ENCODE measurements at places on chromosomes 16 and 17.

DNA sequence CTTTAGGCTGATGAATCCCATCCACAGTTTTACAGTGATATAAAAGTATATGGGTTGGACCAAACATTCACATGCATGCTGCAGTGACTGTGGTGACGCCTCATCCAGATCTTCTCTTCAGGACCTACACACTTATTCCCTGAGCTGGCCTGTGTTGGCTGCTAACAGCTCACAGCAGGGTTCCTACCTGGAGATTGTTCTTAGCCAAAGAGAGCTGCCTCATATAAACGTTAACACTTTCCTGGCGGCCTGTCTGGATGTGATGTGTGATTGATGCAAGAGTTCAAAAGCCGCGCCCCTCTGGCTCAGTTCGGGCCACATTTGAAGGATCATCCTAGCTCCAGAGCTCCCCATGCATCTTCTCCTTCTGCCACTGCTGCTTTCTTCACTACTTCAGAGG is 93.0 kb upstream of the NETO2 start:
- no peak for DNase-seq
- H3K27me3 ChIP-seq: no peaks in the 10 kb centered on the region
- H3K4me3 ChIP-seq: no peak overlapping the region
- H3K4me1 ChIP-seq: no peaks in the 10 kb centered on the region
- H3K27ac ChIP-seq: no peak overlapping the region

DNA sequence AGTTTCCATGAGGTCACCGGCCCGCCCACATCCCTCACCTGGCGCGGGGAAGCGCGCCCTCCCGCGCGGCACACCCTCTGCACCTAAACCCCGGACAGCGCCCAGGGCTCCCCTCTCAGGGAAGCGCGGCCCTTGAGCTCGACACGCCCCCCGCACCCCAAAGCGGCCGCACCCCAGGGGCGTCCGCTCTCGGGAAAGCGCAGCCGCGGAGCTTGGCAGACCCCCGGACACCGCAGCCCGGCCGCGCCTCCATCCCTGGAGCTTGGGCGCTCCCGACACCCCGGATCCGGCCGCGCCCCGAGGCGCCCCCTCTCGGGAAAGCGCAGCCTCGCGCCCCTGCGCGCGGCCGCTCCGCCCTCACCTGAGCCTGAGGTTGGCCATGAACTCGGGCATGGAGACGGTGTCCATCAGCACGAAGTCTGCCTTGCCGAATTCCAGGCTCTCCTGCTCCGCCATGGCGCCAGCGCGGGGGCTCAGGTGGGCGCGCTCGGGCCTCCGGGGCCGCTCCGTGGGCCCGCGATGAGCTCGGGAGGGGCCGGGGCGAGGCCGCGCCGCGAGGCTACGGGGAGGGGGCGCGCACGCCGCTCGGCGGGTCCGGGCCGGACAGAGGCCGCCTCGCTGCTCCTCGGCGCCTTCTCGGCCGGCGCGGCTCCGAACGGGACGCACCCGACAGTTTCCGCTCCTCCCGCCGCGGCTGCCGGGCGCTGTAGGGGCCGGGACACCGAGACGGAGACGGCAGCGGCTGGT is at the start of gene MYO1D:
Gene MYO1D, minus strand, starts transcription at position 708 of the 747 bp plus-strand sequence. Its CDS starts 252 bp downstream, at position 456.
- H3K36me3 ChIP-seq: no peaks in the 10 kb centered on the region
- H3K4me1 ChIP-seq: peaks cover 25% of the 10 kb centered on the region
- peak within 1 kb of the TSS; percentile 80 for H3K4me3 ChIP-seq
- H3K27ac ChIP-seq: peak within 1 kb of the TSS; percentile 80
- no peaks in the 10 kb centered on the region for H3K27me3 ChIP-seq

DNA sequence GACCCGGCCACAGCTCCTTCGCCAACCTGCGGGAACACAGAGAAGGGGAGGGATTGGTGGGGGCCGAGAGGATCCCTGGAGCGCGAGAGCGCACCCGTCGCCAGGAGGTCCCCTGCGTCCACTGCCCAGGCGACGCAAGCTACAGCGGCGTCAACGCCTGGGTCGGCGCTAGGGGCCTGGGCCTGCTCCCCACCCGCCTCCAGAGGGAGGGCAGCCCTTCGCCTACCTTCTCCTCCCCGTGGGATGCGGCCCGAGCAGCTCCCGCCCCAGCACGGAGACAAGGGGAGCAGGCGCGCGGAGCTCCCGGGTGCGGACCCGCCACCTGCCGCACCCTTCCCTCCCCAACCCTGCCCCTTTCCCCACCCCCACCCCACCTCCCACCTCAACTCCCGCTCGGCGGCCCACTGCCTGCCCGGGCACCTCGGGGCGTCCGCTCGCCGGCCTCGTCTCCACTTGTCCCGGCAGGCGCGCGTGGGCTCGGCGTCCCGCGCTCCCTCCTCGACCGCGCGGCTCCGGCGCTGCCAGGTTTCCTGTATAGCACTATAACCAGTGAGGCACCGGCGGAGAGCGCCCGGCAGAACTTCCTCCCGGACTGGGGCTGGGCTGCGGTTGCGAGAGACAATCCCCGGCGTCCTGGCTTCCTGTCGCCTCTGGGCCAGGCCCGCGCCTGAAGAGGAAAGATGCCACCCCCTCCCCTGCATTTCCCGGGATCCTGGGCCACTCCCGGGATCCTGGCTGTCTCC is 119.1 kb upstream of the SMURF2 start:
- peaks cover 43% of the 10 kb centered on the region for H3K4me1 ChIP-seq
- peak overlapping the region; percentile 72 for H3K4me3 ChIP-seq
- peaks cover 24% of the 10 kb centered on the region for H3K27me3 ChIP-seq
- peaks cover 26% of the 10 kb centered on the region for H3K36me3 ChIP-seq
- no peak overlapping the region for H3K27ac ChIP-seq

GRCh38 chr17:59810894-59811153 is 81.9 kb downstream of the TUBD1 start:
- H3K4me3 ChIP-seq: no peak overlapping the region
- no peak for DNase-seq
- no peak overlapping the region for H3K27ac ChIP-seq
- H3K4me1 ChIP-seq: peaks cover 25% of the 10 kb centered on the region
- peaks cover 61% of the 10 kb centered on the region for H3K36me3 ChIP-seq
- H3K27me3 ChIP-seq: no peaks in the 10 kb centered on the region

DNA sequence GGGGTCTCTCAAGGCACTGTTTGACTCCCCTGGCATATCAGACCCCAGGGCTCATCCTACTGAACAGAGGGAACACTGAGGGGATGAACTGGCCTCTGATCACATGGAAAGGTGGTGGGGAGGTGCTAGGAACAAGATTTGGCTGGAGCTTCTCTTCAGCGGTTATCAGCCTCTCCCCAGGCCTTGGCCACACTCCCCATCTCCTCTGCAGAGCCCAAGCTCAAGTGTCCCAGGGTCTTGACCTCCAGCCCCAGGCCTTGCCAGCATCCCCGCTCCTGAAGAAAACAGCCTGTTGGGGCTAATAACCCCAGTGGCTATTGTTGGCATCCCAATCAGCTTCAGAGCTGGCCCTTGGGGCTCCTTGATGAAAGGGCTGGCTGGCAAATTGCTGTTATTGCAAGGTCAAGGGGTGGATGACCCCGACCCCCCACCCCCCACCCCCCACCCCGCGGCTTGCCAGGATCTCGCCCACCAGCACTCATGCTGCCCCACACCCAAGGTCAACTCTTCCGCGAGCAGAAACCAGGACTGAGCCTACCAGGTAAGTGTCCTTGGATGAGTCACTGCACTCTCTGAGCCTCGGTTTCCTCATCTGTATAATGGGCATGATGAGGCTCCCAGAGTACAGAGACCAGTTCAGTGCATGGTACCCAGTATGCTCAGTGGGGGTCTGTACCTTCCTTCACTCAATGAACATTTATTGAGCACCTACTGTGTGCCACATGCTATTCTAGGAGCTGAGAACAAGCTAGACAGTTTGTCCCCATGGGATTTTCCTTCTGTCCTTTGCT is 18.8 kb upstream of the FAM83G start:
- no peak overlapping the region for H3K4me3 ChIP-seq
- peaks cover 16% of the 10 kb centered on the region for H3K4me1 ChIP-seq
- no peaks in the 10 kb centered on the region for H3K27me3 ChIP-seq

DNA sequence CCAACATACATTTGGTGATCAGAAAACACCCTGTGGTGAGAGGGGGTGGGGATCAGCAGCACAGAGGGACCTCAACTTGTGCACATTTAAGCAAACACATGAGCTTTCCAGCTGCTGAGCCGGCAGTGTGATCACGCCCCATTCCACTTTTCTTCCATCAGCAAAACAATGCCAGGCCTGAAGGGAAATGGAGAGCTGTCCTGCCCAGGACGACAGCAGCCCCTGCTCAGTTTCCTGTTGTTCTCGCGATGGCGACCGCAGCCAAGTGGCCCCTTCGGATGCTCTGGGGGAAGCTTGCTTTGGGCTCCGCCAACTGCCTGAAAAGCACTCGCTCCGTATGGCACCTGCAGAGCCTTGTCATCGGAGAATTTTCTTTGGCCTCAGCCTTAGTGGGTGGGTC is 272.3 kb downstream of the FOXL1 start:
- no peak overlapping the region for H3K27ac ChIP-seq
- H3K36me3 ChIP-seq: no peaks in the 10 kb centered on the region
- no peaks in the 10 kb centered on the region for H3K4me1 ChIP-seq
- H3K4me3 ChIP-seq: no peak overlapping the region
- peaks cover 6% of the 10 kb centered on the region for H3K27me3 ChIP-seq
- DNase-seq: no peak

DNA sequence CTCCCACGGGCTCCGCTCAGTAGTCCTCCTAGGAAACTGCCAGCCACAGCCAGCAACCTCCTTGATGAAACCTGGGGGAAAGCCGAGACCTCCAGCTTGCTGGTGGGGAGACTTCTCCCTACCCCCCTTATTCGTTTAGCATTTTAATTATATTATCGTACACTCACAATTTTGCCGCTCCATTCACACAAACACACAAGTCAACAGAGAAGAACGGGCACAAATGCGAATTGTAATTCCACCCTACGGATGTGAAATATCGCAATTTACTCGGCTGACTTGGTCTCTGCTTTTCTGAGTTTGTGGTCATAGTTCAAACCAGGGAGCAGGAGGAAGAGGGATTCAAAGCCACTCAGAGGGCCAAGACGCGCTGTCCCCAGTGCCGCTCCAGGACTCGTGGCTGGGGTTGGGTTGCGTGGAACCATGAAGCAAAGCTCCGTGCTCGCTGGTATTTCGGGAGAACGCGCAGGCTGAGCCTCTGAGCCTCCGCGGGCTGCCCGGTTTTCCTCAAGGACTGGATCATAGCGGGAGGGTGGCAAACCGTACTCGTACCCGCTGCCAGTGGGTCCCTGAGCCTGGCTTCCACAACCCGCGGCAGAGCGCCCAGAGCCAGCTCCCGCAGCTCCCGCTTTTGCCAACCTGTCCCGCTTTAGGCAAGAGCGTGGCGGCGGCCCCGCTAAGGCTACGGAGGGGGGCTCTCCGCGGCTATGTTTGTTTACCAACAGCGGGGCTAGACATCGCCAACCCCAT is 2.0 kb downstream of the LHX1 start:
- peak overlapping the region; percentile 31 for H3K27ac ChIP-seq
- peaks cover 65% of the 10 kb centered on the region for H3K4me1 ChIP-seq
- peaks cover 91% of the 10 kb centered on the region for H3K27me3 ChIP-seq
- peak; percentile 47 for DNase-seq

DNA sequence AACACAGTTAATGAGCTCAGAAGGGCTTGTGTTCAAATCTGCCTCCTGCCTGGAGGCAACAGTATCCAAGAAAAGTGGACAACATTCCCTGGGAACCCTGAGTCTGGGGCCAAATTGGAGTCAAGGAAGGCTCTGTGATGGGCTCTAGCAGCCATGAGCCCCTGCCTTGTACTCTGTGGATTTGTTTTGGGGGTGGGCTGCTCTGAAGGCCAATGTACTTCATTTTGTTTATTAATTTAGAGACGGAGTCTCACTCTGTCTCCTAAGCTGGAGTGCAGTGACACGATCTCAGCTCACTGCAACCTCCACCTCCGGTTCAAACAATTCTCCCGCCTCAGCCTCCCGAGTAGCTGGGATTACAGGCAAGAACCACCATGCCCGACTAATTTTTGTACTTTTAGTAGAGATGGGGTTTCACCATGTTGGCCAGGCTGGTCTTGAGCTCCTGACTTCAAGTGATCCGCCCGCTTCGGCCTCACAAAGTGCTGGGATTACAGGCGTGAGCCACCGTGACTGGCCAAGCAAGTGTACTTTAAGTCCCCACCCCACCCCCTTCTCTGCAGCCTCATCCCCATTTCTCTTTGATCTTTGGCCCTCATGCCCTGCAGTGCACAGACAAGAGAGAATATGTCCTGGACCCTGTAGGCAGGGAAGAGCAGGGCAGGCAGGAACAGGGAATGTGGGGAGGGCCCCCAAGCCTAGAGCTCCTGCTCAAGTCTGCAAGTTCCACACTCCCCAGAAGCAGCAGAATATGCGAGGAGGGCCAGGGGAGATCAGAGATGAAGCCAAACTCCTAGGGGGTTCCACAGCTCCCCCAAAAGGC is 2.7 kb upstream of the GIP start:
- H3K27me3 ChIP-seq: peaks cover 59% of the 10 kb centered on the region
- no peaks in the 10 kb centered on the region for H3K36me3 ChIP-seq

- no peaks in the 10 kb centered on the region for H3K4me1 ChIP-seq
- H3K36me3 ChIP-seq: peaks cover 94% of the 10 kb centered on the region
- DNase-seq: no peak
- H3K27ac ChIP-seq: no peak overlapping the region
- no peak overlapping the region for H3K4me3 ChIP-seq
These were observed 13.2 kb downstream of the B3GNT9 start for GRCh38 chr16:67137605-67138004.

GRCh38 chr17:18156171-18156975 is 27.3 kb upstream of the ALKBH5 start:
- no peak overlapping the region for H3K4me3 ChIP-seq
- peaks cover 21% of the 10 kb centered on the region for H3K4me1 ChIP-seq
- H3K27me3 ChIP-seq: no peaks in the 10 kb centered on the region
- no peak for DNase-seq
- H3K36me3 ChIP-seq: no peaks in the 10 kb centered on the region

GRCh38 chr16:89410794-89411309 is 79.5 kb downstream of the ANKRD11 start:
- no peak for DNase-seq
- no peaks in the 10 kb centered on the region for H3K27me3 ChIP-seq
- peaks cover 86% of the 10 kb centered on the region for H3K4me1 ChIP-seq
- H3K4me3 ChIP-seq: peak overlapping the region; percentile 6
- peak overlapping the region; percentile 87 for H3K27ac ChIP-seq
- peaks cover 29% of the 10 kb centered on the region for H3K36me3 ChIP-seq

- peaks cover 11% of the 10 kb centered on the region for H3K27me3 ChIP-seq
- H3K36me3 ChIP-seq: no peaks in the 10 kb centered on the region
- H3K4me3 ChIP-seq: no peak overlapping the region
- H3K4me1 ChIP-seq: peaks cover 5% of the 10 kb centered on the region
- H3K27ac ChIP-seq: no peak overlapping the region
- no peak for DNase-seq
These were observed 16.4 kb upstream of the MARCHF10 start for GRCh38 chr17:62824290-62825131.

DNA sequence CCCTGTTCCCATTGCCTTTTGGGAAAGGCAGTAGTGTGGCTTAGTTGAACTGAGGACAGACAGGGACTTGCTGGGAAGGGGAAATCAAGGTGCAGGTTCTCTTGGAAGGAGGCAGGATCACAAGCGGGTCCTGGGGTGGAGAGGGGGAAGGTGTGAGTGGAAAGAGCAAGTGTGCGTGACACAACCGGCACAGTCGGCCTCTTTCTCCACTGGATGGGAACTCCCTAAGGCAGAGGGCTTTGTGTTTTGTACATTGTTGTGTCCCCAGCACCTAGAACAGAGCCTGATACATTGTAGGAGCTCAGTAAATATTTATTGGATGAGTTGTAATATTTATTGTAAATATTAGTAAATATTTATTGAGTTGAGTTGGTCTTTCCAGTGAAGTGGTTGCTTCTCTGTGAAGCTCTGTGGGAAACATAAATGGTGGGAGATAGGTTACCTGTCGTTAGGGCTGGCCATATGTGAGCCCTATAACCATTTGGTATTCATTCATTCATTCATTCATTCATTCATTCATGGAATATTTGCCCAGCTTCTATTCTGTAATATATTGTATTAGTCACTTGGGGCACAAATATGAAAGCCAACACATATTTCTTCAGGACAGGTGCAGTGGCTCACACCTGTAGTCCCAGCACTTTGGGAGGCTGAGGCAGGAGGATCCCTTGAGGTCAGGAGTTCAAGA is 34.0 kb downstream of the SMARCE1 start:
- H3K4me1 ChIP-seq: peaks cover 88% of the 10 kb centered on the region
- no peak for DNase-seq
- H3K36me3 ChIP-seq: no peaks in the 10 kb centered on the region
